ENCODE measurements at places on chromosomes 6 and 20. TPM values are rescaled to one million over a fixed set of nuclear protein-coding genes. Genes with fewer than 3 reads are reported as not detected.
A peak's percentile ranks its signal among the peaks of the same experiment; 100 is the strongest.

DNA sequence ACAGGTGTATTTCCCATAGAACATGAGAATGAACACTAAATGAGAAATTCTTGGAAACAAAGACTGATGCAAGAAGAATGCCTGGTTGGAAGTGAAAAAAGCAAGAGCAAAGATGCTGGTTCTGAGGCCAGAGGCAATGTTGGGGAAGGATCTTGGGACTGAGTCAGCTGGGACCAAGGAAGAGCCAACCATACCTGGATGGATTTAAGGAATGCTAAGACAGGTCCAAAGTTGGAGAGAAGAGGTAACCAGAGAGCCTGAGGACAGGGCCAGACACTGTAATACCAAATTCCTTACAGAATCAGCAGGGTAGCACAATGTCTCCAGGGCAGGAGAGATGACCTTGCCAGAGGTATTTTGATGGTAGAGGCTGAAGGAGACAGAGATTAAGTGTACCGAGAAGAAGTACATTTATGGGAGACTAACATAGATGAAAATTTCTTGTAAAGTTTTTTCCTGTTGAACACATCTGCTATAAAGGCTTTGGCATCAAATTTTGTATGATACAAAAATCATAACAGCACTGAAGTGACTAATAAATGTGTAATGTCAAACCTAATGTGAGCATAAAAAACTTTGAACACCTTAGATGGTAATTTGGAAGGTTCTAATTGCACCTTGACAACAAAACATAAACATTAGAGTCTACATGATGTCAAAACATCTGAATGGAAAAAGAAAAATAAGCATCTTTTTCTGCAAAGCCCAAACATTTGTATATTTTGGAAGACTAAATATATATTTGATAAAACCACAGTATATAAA lies 221.7 kb upstream of the MARCKS start:
- no peak for DNase-seq

GRCh38 chr6:71079677-71080076 lies 122.8 kb upstream of the B3GAT2 start:
- peak; percentile 27 for DNase-seq

- DNase-seq: no peak
Observed at GRCh38 chr6:28785962-28786679, 137.7 kb downstream of the TRIM27 start.

DNA sequence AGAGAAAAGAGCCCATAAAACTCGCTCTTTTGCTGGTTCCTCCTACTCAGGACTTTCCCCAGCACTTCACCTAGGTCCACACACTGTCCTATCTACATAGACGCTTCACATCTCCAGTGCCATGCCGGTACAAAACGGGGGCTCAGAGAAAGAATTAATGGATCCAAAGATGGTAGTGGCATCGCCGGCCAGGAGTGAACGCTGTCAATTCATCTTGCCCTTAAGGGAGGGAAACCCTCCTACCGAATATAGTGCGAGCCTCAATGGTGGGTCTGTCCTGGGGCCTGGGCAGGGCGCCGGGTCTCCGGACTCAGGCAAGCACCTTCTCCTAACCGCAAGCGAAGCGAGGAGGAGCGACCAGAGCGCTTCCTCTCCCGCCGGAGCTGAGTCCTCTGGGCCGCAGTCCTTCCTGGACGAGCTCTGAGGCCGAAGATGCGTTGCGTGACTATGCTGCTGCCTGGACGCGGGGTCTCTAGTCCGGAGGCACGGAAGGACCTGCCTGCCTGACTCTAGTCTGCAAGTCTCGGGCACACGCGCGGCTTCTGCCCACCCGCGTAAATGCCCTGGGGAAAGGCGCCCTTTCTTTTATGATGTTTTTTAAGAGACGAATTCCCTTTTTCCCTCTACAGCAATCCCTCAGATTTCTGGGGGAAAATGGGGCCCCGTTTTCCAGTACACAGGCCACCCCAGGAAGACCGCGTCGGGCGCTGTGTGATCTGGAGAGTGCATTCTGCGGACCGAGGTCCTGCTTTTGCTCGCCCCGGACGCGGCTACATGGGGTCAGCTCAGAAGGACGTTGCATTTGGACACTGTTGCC lies 100.1 kb upstream of the PRDM1 start:
- DNase-seq: no peak

GRCh38 chr6:44268095-44268628 lies 2.1 kb upstream of the TMEM151B start:
- DNase-seq: no peak

- no peak for DNase-seq
Observed at GRCh38 chr20:3405696-3406358, 1.6 kb downstream of the DNAAF9 start.

DNA sequence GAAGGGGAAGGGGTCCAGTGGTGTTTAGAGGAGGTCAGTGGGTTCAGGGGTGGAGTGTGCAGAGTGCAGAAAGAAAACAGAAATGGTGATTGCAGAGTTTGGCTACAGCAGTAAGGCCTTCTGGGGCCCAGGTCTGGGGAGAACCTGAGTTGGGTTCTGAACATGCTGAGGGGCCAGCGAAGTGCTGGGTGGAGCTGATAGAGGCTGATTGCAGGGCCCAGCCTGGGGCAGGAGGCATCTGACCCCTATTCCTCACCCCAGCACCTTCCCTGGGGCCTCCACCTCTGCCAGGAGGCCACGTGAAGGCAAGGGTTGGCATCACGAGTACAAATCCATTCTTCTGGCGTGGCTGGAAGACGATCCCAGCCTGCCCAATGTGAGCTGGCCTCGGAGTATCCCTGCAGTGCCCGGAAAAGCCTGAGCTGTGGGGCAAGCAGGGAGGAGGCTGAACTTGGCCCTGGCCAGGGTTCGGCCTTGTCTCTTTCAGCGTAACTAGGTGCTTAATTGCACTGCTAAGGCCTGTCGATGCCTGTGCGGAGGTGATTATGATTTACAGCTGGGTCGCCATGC lies 35.3 kb downstream of the VSTM2L start:
- no peak for DNase-seq

DNA sequence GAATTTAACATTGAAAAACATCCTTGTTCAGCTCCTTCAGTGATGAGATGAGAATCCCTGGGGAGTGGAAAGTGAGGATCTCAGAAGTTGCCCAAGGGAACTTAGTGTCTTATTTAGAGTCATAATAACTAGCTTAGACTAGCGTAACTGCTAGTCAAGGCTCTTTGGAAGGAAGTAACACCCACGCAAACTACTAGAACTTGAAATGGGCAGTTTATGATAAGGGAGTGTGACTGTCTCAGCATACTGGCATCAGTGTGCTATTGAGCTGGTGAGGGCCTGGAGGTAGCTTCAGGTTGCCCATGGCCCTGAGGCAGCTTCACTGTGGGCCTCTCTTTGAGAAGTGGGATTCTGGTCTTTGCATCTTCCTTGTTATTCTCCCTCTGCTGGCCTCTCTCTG lies 40.1 kb downstream of the SLX4IP start:
- no peak for DNase-seq

GRCh38 chr6:30912746-30913520 lies 1.1 kb upstream of the VARS2 start:
- no peak for DNase-seq

DNA sequence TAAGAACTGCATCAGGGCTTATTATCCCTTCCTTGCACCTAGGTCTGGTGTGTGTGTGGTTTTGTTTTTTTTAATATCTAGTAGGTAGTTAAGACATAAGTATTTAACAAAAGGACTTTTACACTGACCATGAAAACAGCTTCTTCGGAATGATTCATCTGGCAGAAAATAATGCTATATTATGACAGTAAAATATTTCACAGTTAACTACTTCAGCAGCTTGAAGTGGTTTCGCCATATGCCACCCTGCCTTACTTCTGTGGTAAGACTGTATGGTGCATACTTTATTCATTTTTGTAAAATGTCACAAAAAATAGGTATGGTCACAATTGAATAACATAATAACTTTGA lies 858 bp upstream of the PTPRK start:
- DNase-seq: no peak

DNA sequence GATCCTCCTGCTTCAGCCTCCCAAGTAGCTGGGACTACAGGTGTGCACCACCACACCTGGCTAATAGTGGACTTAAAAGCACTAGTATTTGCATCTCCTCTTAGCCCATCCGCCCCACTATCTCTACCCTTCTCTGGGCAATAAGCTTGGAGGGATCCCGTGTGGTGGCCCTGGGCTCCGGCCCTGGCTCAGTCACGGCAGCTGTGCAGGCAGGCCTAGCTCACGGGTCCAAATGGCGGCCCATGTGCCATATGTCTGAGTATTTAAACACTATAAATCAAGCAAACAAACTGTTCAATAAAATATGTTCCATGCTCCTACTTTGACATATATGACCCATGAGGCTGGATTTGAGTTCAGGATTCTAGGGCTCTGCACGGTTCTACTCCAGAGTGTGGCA lies 118.4 kb downstream of the BANF2 start:
- no peak for DNase-seq

FAM209B gene
- total RNA-seq: not detected

BPIFA1 gene
- not detected for total RNA-seq

LINC00237 gene
- not detected for total RNA-seq

HLA-DQA1 gene
- not detected for total RNA-seq

GABRR1 gene
- not detected for total RNA-seq

SMIM28 gene
- total RNA-seq: not detected

RAD21L1 gene
- 0.59 TPM for total RNA-seq

SPEF1 gene
- not detected for total RNA-seq
